Diencephalon (tissue), 1 donor: ENCODE measurements at places on chromosomes 7 and 10. TPM values are rescaled to one million over a fixed set of nuclear protein-coding genes. Genes with fewer than 3 reads are reported as not detected.

CFAP46 gene
- total RNA-seq, result 9.2 TPM

PANK1 gene
- 44.8 TPM for total RNA-seq

ASB15 gene
- total RNA-seq, result not detected

DDC gene
- 4.8 TPM for total RNA-seq

MBL2 gene
- not detected for total RNA-seq

WAC gene
- 97.1 TPM for total RNA-seq

ANLN gene
- total RNA-seq, result 8.3 TPM

TAS2R40 gene
- total RNA-seq, result not detected

IGF2BP3 gene
- total RNA-seq, result 48.2 TPM

UCN3 gene
- not detected for total RNA-seq

PPP1R9A gene
- total RNA-seq, result 108 TPM

PON1 gene
- total RNA-seq, result 1.2 TPM

AKR1B15 gene
- total RNA-seq, result not detected

ITPRIP gene
- total RNA-seq, result 3.2 TPM

C10orf105 gene
- 2.1 TPM for total RNA-seq

TAS2R4 gene
- total RNA-seq, result 4.4 TPM

TMEM229A gene
- 4.6 TPM for total RNA-seq

SEMA3D gene
- total RNA-seq, result 10.1 TPM

SVOPL gene
- 3.0 TPM for total RNA-seq

SPDYE17 gene
- not detected for total RNA-seq

GDF2 gene
- total RNA-seq, result 0.23 TPM

SLC4A2 gene
- 15.9 TPM for total RNA-seq

NME8 gene
- not detected for total RNA-seq

KCND2 gene
- total RNA-seq, result 137 TPM

TWIST1 gene
- 1.6 TPM for total RNA-seq

SNCG gene
- total RNA-seq, result 29.1 TPM

CLRN3 gene
- not detected for total RNA-seq

TUBAL3 gene
- total RNA-seq, result not detected

GRID2IP gene
- total RNA-seq, result 2.1 TPM

ZNF277 gene
- 53.5 TPM for total RNA-seq

PIP gene
- total RNA-seq, result not detected

SPACDR gene
- total RNA-seq, result not detected

CCDC7 gene
- 170 TPM for total RNA-seq

FAM131B gene
- total RNA-seq, result 78.4 TPM

PNLIPRP3 gene
- not detected for total RNA-seq

PNLIPRP1 gene
- total RNA-seq, result not detected

TMEM225B gene
- total RNA-seq, result 0.23 TPM

PRKG1 gene
- total RNA-seq, result 29.5 TPM

SH2D4B gene
- total RNA-seq, result 0.23 TPM

INMT gene
- total RNA-seq, result 0.23 TPM

TMEM236 gene
- 0.23 TPM for total RNA-seq

CDH23 gene
- 8.1 TPM for total RNA-seq

TMEM270 gene
- not detected for total RNA-seq
